ENCODE measurements at places on chromosomes 7 and 10.

- no peak for DNase-seq
Measured at GRCh38 chr7:50369143-50370026, 64.9 kb downstream of the IKZF1 start.

DNA sequence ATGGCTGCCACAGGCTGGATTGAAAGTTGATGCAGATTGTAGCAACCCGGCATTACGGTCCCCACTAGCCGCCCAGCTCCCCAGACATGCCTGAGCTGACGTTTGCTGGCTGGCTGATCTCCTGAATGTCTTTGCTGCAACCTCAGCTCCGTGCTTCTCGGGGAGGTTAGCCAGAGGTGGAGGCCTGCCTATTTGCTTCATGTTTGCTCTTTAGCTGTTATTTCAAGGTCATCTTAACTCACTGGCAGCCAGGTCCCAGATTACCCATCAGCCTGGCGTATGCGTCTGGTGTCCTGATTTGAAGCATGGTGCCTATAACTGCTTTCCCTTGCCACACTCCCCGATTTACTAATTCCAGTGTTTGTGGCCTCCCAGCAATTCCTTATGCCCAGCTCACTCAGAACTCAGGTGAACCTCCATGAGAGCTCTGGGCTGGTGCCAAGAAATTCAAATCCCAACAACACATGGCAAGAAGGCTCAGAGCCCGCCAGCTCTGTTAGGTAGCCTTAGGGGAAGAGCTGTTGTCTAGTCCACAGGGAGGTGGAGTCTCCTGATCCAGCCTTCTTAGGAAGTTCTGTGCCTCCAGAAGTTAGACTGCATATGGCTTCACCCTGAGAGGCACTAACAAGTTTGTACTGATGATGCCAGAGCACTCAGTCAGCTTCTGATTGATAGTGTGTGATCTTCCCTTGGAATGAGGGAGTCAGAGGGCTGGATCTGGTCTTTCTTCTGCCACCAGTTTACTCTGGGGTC is 69.7 kb upstream of the EXOC4 start:
- peak; percentile 60 for DNase-seq

DNA sequence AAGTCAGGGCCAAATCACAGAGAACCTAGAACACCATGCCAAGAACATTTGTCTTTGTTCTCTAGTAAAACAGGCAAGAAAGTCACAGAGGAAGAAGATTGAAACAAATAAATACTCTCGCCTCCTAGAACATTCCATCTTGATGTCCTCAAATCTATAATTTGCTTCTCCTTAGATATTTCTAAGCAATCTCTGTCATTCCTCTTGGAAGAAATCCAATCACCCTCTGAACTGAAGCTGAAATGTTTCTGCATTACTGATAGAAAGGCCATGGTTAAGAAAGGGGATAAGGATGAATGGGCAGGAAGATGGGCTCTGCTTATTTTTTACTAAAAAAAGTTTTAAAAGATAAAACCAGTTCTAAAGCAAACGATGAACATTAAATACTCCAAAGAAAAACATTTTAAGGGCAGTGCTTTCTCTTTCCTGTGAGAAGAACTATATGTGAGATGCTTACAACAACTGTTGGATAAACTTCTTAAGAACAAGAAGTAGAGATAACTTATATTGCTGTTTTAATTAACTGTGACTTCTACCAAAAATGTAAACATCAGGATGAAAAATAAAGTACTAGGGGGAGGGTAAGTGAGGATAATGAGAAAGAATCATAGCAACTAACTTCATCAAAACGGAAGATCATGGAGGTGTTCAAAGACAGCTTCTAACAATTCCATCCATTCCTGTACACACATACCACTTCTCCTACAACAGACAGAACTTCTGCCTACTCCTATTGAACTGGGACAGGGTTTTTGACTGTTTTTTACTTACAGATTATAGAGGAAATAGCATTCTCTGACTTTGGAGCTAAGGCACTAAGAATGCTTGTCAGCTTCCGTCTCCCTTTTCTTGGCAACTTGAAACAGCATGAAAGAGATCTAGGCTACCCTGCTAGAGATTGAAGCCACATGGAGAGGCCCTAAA is 153.0 kb upstream of the LRRTM3 start:
- DNase-seq: no peak

- no peak for DNase-seq
Measured at GRCh38 chr7:1678081-1678543, 8.0 kb downstream of the ELFN1 start.

DNA sequence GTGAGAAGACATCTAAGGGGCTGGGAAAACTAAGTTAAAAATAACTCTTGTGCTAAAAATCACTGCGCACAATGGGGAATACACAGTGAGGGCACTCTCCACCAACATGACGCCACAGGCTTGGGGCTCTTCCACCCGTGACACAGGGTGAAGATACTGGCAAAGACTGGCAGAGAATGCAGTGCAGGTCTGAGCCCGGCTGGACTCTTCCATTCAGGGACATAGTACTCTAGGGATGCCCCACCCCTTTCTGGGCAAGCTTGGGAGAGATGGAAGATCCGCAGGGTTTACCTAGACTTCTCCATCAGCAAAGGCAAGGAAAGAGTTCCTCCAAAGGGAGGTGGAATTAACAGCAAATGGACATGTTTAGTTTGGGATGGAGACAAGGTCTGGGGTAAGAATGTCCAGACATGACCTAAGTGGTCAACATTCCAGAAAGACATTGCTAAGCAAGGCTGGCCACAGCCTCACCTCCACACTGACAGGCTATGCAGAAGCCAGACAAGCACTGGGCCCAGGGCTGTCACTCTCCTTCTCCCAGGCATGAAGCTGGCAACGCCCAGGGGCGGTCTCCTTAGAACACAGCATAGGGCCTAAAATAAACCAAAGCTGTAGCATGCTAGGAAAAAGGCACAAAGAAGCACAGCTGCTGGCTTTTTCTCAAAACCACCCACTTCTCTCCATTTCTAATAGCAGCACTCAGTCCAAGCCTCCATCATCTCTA is 28.1 kb downstream of the XPNPEP1 start:
- no peak for DNase-seq

DNA sequence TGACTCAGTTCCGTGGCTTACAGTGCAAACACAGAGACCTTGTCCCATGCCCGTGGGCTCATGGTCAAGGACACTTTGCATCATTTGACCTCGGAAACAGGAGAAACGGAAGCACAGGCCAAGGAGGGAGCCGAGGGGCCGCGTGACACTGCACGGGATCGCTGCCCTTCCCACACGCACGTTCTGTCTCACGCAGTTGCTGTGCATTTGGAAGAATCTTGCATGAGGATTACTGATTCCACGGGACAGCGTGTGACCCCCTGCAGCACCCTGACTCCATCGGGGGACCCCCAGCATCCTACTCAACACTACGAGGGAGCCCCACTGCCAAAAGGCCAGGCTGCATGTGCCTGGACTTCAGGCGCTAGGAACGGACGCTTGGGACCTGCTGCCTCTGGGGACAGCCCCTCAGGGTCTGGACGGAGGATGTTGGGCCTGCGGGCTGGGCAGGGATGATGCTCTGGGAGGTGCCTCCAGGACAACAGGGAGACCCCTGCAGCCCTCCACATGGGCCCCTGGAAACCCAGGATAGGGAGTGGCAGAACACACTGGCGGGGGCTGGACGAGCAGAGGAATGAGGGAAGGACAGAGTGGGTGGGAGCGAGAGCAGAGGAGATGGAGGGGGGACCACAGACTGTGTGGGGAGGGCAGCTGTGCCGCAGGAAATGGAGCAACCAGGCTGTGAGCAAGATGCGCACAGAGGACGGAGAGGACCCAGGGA is 222.2 kb downstream of the DNAJB6 start:
- no peak for DNase-seq

DNA sequence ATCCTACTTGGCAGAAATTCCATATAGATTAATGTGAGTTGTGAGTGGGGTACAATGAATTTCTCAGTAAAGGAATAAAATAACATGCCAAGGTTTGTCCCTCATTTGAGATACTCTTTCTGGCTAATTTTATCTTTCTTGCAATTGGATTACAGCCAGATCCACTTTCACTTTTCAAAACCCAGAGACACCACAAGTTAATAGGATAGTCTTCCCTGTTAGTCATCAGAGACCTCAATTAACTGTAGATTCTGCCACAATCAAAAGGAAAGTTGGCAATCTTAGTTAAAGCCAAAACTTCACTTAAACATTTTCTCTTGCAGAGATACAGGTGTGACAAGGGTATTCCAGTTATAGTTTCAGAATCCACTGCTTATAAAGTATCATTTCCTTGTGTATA is 91.4 kb upstream of the PHYHIPL start:
- no peak for DNase-seq

GRCh38 chr10:93280121-93280698 is 201.9 kb downstream of the MYOF start:
- DNase-seq: no peak

DNA sequence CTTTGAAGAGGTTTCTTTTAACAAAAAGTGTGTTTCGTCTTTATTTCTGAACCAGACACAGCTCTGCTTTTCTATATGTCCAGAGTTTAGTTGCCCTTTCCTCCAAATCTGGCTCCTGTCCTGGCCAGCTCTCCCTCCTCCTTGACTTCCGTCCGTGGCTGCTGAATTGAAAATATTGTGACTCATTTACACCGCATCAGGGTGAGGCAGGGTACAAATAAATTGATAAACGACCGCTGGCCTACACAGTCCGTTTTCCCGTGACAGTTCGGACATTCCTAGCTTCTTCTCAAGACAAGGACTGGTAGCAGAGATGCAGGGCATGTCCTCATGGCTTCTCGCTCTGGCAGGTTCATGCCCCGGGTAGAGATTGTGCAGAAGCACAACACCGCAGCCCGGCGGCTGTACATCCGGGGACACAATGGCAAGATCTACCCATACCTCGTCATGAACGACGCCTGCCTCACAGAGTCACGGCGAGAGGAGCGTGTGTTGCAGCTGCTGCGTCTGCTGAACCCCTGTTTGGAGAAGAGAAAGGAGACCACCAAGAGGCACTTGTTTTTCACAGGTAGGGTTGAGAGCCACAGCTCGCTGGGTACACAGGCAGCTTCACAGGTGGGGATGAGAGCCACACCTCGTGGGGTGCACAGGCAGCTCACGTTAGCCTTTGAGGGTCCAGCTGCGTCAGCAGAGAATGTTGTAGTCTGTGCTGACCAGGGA is 126.6 kb downstream of the TRRAP start:
- DNase-seq: no peak

DNA sequence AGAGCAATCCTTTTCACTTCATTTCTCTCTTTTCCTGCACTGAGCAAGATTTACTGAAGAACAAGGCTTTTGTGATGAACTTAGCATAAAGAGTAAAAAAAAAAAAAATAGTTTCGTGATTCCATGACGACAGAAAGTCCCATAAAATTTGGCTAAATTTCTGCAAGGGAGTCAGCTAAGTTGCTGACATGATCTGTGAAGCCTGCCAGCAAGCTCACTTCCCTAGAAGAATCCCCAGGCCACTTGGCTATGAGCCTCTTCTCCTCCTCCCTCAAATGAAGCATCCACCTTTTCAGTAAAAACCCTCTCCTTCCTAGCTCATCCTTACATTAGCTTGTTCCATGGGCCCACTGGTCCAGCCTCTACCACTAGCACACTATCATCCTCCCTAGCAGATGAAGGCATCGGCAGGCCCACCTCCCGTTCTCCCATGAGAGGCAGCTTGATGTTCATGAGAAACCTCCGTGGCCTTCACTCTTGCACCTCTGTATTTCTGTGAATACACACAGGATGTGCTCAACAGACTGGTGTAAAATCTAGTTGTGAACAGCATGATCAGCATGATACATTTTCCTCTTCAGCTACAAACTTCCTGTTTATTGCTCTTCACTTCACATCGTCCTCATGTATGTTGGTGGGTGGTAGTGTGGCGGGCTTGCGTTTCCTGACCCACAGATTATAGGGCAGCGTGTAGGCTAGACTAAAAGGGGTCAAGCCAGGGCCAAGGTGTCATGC is 30.9 kb downstream of the GIMAP8 start:
- no peak for DNase-seq
